SJSA1 (cell line): ENCODE measurements at places on chromosomes 2 and 18.

- DNase-seq: no peak
Measured at GRCh38 chr18:79402977-79403722, 7.4 kb downstream of the NFATC1 start.

- no peak for DNase-seq
Measured at GRCh38 chr2:1766425-1766824, 22.1 kb upstream of the PXDN start.

GRCh38 chr2:122469147-122469546 is 713.7 kb downstream of the TSN start:
- DNase-seq: no peak

DNA sequence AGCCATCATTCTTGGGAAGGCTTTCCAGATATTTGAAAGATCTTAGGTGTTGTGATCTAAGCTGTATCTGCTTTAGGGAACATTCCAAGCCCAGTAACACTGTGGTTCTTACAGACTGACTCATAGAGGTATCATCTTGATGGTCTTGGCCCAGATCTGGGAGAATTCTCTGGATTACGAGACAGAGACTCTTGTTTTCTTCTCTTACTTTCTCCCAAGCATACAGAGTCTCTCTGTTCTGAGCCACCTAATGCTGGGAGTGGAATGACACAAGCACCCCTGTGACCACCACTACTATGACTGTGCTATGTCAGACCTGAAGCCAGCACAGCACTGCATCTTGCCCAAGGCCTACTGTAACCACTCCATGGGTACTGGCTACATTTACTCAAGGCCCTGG is 81.0 kb upstream of the EPAS1 start:
- no peak for DNase-seq

DNA sequence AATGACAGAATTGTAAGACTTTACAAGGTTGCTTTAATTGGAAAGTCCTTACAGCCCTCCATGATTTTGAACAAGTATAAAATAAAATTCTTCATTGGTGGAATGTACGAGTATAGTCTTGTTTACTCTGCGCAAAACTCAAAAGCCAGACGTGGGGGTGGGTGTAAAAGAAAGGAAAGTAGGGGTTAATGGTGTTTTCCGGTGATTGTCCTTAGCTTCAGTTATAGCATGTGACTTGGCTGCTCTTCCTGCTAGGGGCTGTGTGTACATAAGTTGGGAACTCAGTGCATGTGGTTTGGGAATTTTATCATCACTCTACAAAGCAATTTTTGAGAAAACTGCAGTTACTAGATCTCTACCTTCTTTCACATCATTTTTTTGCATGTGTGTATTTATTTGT is 82.4 kb upstream of the CAVIN2 start:
- DNase-seq: no peak
